ENCODE measurements at places on chromosomes 13 and 19.
A peak's percentile ranks its signal among the peaks of the same experiment; 100 is the strongest.

DNA sequence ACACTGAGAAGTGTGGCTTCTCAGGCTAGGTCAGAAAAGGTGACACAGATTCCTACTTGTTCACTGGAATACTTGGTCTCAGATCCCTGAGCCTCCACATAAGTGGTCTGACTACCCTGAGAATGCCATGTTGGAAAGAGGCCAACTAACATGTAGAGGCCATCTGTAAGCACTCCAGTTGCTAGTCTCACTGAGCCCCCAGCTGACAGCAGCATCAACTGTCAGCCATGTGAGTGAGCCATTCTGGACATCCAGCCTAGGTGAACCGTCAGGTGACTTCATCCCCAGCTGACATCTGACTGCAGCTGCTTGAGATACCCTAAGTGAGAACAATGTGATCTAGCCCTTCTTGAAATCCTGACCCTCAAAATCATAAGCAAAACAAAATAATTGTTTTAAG, 18.1 kb upstream of the ARL11 start:
- no peaks in the 10 kb centered on the region for H3K4me1 ChIP-seq
- no peak overlapping the region for H3K27ac ChIP-seq
- H3K36me3 ChIP-seq = no peaks in the 10 kb centered on the region

- DNase-seq = no peak
- no peak overlapping the region for H3K4me3 ChIP-seq
- no peaks in the 10 kb centered on the region for H3K27me3 ChIP-seq
- no peak overlapping the region for H3K27ac ChIP-seq
- H3K4me1 ChIP-seq = no peaks in the 10 kb centered on the region
These were observed 100.5 kb downstream of the TRPC4 start for GRCh38 chr13:37769078-37769477.

- H3K27ac ChIP-seq = no peak overlapping the region
- no peak for DNase-seq
- H3K27me3 ChIP-seq = no peaks in the 10 kb centered on the region
- H3K4me1 ChIP-seq = no peaks in the 10 kb centered on the region
These were observed 265.1 kb upstream of the EDNRB start for GRCh38 chr13:78183732-78184131.

DNA sequence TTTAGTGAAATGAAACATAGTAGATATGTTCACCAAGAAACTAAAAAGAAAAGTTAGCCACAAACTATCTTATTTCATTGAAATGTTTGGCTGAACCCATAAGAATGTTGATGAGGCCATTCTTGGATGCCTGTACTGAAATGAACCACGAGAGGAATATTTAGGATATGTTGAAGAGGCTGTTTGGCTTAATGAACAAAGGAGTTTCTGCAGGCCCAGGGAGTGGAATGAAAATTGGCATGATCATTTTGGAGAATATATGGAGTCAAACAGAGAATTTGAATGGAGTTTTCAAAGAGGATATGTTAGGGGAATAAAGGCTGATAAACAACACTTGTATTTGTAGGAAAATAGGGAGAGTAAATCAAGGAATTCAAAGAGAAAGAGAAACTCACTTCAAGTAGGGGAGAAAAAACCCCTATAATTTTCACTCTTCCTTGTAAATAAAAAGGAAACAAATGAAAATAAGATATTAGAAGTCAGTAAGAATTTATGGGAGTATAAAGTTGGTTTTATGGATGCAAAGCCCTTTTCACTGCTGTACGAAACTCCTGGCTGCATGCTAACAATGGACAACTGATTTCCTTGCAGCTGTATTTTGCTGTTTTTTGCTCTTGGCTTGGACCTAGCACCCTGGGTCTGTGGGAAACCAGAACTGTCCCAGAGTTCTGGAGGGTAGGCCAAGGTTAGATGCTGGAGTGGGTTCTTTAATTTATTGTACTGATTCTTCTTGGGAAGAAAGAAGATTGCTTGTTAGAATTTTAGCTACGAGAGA, 36.5 kb downstream of the KL start:
- no peaks in the 10 kb centered on the region for H3K27me3 ChIP-seq
- no peak overlapping the region for H3K4me3 ChIP-seq
- no peak for DNase-seq
- H3K4me1 ChIP-seq = no peaks in the 10 kb centered on the region
- peak overlapping the region; percentile 58 for H3K27ac ChIP-seq
- no peaks in the 10 kb centered on the region for H3K36me3 ChIP-seq

- H3K27me3 ChIP-seq = peaks cover 5% of the 10 kb centered on the region
- peaks cover 3% of the 10 kb centered on the region for H3K4me1 ChIP-seq
- H3K27ac ChIP-seq = no peak overlapping the region
- DNase-seq = no peak
- H3K36me3 ChIP-seq = no peaks in the 10 kb centered on the region
These were observed 240.2 kb upstream of the MAB21L1 start for GRCh38 chr13:35716729-35717128.

DNA sequence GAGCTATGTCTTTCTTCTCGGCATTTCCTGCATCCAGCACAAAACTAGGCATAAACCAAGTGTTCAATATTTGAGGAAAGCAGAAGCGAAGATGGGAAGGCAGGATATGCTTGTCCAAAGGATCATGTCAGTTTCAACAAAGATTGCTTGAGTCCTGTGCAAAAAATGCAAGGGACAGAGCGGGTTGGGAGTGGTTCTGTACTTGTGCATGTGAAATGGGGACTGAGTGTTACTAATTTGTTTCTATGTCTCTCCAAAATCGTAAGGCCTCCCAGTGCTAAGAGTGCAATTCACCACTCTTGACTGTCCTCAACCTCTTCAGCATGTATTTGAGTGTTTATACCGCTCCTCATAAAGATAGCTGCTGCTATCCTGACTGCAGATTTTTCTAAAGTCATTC, 166.2 kb downstream of the DLEU7 start:
- no peak for DNase-seq
- no peak overlapping the region for H3K27ac ChIP-seq
- no peaks in the 10 kb centered on the region for H3K27me3 ChIP-seq
- H3K36me3 ChIP-seq = no peaks in the 10 kb centered on the region
- no peak overlapping the region for H3K4me3 ChIP-seq

GRCh38 chr13:44912278-44913016, 76.8 kb downstream of the NUFIP1 start:
- DNase-seq = no peak
- H3K27me3 ChIP-seq = no peaks in the 10 kb centered on the region
- no peaks in the 10 kb centered on the region for H3K36me3 ChIP-seq
- H3K27ac ChIP-seq = no peak overlapping the region
- H3K4me1 ChIP-seq = peaks cover 12% of the 10 kb centered on the region
- H3K4me3 ChIP-seq = no peak overlapping the region
